ENCODE measurements at places on chromosomes 11 and 22. TPM values are rescaled to one million over a fixed set of nuclear protein-coding genes. Genes with fewer than 3 reads are reported as not detected.

DNA sequence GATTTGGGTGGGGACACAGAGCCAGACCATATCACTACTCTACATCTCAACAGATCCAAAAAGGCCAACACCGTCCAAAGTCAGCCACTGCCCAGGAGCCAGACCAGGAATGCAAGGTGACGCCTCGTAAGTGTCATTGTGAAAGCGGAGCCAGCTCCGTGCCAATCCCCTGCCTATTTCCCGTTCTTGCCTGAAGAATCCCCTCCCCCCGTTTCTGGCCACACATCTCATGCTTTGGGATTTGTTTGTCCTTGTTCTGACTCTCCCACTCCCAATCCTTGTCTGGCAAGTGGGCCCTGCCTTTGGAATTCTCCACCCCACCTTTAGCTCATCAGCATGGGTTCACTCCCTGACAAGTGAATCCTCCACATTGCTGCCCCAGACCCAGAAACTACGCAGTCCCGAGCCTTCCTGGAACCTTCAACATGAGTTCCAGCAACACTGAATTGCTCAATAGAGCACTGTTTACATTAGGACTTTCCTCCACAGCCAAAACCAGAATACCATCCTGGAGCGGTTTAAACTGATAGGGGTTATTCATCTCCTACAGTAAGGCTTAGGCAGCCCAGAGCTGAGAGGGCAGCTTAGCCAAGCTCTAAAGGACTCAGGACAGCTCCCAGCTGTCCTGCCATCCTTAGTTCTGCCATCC is 6.0 kb upstream of the SLC35C1 start:
- no peak for DNase-seq

MYOD1 gene
- not detected for total RNA-seq

DNA sequence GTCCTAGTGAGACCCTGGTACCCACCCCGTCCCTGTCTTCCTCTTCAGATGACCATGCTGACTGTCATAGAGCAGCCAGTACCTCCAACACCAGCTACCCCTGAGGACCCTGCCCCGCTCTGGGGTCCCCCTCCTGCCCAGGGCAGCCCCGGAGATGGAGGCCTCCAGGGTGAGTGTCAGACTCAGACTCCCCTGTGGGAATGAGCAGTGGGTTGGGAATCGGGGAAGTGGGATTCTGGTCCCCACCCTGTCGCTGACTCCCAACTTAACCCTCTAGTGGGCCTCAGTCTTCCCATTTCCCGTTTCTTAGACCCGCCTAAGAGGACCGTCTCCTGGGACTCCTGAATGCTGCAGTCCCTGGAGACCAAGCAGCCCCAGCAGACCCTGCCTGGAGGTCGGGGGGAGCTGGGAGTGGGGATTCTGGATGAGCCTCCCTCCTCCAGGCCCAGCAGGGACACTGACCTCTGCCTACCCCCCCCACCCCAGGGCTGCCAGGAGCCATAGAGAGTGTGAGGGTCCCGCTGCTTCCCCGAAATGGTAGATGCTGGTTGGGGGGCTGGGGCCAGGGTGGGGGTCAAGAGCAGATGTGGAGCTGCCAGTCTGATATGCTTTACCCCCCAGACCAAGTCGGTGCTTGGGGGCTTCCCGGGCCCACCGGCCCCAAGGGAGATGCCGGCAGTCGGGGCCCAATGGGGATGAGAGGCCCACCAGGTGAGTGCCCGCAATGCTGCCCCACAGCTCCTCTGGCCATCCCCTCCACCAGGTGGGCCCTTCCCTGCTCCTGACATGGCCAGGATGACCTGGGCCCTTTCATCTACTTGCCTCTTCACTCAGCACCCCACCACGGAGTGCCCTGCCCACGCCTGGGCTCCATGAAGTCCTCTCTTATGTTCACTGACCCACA is 25.5 kb downstream of the EMID1 start:
- no peak for DNase-seq

SNX32 gene
- total RNA-seq = not detected

GRCh38 chr22:44133161-44133560 is 47.6 kb upstream of the PARVG start:
- no peak for DNase-seq

GRCh38 chr22:50218996-50219727 is 18.4 kb downstream of the SELENOO start:
- DNase-seq = peak; percentile 84

DNA sequence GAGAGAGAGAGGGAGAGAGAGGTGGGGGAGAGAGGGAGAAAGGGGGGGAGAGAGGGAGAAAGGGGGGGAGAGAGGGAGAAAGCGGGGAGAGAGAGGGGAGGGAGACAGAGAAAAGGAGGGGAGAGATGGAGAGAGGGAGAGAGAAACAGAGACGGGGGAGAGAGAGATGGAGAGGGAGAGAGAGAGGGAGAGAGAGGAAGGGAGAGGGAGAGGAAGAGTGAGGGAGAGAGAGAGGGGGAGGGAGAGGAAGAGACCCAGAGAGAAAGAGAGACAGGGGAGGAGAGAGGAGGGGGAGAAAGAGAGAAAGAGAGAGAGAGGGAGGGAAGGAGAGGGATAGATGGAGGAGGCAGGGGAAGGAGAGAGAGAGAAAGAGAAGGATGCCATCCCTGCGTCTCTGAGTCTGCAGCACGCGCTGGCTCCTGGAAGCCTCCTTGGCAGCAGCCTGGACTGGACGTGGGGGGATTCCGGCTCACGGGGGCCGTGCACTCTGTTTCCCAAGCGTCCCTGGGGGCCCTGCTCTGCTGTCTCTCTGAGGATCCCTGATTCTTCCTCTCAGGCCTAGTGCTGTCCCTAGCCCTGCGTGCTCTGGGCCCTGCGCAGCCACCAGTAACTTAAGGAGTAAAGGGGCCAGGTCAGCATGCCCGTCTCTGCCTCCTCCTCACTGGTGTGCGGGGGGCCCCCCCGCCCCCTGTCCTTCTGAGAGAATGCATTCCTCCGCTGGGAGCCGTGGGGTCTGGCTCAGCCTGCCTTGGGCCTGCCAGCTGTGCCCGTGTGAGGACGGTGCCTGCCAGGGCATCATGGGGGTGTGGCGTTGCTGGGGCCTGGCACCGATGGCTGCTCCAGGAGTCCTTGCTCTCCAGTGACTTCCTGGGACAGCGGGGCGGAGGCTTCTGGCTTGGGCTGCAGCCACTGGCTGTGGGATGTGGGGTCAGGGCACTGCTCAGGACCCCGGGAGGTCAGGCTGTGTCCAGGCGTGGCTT is 429.5 kb downstream of the TBC1D22A start:
- DNase-seq = peak; percentile 72

SHANK3 gene
- 96.9 TPM for total RNA-seq

RIBC2 gene
- total RNA-seq = 1.4 TPM

DNA sequence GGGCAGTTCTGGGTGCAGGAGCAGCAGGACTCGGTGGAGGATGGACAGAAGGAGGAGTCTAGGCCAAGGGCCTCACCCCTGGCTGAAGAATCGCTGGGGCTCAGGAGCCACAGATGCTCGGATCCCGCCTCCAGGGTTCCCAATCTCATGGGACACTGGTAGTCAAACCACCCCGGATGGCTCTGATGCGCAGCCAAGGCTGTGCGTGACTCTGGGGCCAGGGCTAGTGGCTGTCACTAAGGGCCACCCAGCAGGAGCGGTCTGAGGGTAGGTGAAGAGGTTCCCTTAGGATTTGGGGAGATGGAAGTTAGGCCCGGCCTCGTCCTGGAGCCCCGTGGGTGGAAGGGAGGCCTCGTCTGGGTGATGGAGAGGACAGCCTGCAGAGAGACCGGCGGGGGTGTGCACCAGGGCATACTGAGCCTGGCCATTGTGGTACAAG is 300.6 kb downstream of the TBC1D22A start:
- no peak for DNase-seq

DNA sequence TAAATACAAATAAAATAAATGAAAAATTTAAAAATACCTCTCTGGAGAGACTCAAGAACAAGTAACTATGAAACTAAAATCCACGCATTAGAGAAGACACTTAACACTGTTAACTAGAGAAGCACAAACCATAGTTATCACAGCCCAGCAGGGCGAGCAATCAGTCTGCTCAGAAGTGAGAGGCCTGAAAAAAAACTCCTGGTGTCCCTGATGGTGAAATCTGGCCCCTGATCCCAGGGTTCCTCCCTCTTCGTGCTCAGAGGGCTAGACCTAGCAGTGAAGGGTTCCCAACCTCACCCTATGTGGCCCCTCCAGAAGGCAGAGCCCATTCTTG is 49.7 kb upstream of the VPREB1 start:
- DNase-seq = no peak

- DNase-seq = no peak
Measured at GRCh38 chr22:25054943-25055511, 102.5 kb downstream of the KIAA1671 start.

DNA sequence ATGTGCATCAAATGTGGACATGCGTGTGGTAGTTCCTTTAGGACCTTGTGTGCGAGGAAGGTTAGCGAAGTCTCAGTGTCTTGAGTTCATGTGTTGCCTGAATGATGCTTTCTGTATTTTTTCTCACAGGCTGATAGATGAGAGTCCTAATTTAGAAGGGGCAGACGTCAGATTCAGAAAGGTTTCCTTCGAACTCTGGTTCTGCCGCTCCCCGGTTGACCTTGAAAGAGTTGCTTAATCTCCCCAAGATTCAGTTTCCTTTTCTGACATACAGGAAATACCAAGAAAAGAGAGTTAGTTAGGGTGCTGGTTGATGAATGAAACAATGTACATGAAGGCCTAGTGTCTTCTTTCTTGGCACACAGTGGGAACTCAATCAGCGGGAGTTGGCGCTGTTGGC is 35.9 kb upstream of the TTC12 start:
- DNase-seq = no peak

GRCh38 chr11:118771547-118772288 is 19.2 kb downstream of the DDX6 start:
- no peak for DNase-seq

DNA sequence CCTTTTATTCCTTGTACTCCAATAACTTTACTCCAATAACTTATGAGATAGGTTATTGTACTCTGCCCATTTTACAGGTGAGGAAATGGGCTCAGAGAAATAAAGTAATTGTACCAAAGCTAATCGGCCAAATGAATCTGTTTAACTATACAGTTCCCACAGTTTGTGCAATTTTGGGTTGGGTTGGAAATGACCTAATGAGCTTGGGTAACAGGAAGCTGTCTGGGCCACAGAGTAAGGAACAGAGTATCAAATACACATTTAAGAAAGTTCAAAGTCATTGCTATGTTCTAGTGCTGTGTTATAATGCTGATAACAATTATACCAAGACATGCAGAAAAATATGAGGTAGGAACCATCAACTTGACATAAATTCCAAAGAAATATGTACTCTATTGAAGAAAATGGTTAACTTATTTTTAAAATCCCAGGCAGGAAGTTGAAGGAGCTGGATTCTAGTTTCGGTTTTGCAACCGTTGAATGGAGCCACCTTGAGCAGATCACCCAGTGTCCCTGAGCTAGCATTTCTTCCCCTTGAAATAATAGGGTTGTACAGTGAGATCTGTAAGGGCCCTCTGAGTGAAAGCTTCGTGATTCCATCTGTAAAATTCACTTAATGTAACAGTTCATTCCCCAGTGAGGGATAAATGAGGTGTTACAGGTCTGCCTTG is 360.9 kb upstream of the NARS2 start:
- DNase-seq = no peak

GRCh38 chr11:7252683-7253213 is 1.0 kb downstream of the SYT9 start:
- peak; percentile 80 for DNase-seq

DNA sequence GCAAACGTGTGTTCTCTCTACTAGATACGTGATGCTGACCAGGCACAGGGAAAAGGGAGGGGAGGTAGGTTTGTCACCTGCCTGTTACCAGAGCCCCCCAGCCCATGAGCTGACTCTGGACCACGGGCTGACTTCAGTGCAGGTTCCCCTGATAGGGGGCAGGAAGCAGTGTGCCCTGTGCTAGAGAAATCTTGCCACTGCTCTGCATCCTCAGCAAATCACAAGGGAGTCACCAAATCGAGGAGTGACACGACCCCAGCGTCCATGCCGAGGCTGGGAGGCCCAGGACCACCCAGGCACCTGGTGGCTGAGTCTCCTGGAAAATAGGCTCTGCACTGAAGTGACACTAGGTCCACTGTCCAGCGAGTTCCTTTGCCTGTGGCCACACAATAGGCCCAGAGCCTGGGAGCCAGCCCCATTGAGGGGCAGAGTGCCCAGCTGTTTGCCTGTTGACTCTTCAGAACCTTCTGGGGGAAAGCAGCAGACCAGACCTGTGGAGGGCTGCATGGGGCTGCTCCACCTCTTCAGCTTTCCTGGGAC is 99.3 kb downstream of the CTTN start:
- no peak for DNase-seq

OR5B21 gene
- total RNA-seq = not detected

GRCh38 chr11:1600626-1601025 is 2.5 kb upstream of the KRTAP5-2 start:
- no peak for DNase-seq

MS4A1 gene
- 1.5 TPM for total RNA-seq

DNA sequence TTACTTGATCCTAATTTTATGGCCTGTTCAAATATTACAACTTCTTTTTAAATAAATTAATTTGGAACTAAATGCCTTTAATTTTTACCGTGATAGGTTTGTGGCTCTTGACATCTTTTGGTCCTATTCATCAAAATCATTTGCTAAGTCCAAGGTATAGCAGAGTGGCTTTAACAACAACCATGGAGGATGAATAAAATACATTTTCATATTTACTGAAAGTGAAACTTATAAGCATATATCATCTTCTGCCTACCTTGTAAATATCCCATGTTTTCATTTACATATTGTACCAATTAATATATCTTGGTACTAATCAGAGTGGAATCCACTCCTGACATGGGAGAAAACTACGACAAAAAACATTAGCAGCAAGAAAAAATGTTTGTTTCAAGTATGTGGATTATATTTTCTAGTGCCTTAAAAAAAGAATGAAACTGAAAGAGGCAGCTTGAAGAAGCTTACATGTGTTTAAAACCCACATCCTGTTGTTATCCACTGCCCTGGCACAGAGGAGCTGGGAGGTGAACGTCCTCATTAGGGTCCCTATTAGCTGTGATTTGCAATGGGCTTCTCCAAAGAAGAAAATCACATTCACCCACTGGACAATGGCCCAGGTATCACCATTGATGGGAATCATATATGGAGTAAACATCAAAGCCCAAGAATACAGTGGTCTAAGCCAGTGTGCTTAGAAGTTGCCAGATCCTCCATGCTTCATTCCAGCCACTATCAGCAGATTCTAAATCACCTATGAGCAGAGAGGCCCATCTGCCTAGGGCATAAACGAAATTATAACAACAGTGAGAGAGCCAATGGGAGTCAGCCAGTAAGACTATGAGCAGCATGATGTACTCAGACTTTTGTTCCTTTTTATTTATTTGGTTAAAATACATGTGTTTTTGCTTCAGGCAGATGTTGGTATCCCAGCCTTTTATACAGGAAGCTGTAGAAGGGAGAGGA is 84.7 kb downstream of the MAML2 start:
- no peak for DNase-seq

PPFIA1 gene
- total RNA-seq = 164 TPM

GRCh38 chr11:118180300-118180703 is 3.9 kb upstream of the SCN2B start:
- no peak for DNase-seq
